ENCODE measurements at places on chromosomes 4 and X. TPM values are rescaled to one million over a fixed set of nuclear protein-coding genes. Genes with fewer than 3 reads are reported as not detected.
A peak's percentile ranks its signal among the peaks of the same experiment; 100 is the strongest.

DNA sequence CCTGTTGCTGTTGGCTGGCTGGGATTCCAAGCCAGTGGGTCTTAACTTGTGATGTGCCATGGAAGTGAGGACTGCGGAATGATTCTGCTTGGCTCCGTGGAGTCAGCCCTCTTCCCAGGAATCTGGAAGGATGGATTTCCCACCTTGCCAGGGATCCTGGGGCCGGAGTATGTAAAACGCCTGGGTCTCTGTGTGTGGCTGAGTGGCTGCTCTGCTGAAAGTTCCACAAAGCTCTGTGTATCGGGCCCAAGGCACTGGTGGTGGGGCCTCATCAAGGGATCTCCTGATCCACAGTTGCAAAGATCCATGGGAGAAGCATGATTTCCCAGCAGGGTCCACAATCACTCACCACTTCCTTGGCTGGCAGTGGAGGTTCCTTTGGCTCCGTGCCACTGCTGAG lies 24.1 kb upstream of the TMEM271 start:
- DNase-seq, result no peak

PDZD4 gene
- total RNA-seq, result 0.70 TPM

DNA sequence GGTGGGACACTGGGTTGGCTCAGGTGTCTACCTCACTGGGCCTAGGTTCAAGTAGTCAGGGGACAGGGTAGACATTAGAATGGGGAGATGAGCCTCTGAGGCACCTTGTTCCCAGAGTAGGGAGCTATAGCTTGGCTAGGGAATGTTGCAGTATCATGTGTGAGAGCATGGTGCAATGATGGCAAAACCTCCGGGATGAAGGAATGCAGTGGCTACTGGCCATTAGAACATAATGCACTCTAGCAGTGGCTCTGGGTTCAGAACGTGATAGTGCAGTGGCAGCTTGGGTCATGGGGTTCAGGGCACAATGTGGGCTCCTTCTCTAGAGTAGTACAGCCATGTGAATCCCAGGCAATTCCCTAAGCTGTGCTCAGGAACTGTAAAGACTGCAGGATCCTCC lies 471.5 kb downstream of the CCSER1 start:
- DNase-seq, result no peak

MGAT4D gene
- total RNA-seq, result not detected

CT45A6 gene
- total RNA-seq, result not detected

GRCh38 chr4:83010111-83010521 lies 507 bp downstream of the LIN54 start:
- no peak for DNase-seq

GRCh38 chrX:51837921-51838320 lies 55.5 kb upstream of the MAGED1 start:
- no peak for DNase-seq

AGTR2 gene
- not detected for total RNA-seq

DNA sequence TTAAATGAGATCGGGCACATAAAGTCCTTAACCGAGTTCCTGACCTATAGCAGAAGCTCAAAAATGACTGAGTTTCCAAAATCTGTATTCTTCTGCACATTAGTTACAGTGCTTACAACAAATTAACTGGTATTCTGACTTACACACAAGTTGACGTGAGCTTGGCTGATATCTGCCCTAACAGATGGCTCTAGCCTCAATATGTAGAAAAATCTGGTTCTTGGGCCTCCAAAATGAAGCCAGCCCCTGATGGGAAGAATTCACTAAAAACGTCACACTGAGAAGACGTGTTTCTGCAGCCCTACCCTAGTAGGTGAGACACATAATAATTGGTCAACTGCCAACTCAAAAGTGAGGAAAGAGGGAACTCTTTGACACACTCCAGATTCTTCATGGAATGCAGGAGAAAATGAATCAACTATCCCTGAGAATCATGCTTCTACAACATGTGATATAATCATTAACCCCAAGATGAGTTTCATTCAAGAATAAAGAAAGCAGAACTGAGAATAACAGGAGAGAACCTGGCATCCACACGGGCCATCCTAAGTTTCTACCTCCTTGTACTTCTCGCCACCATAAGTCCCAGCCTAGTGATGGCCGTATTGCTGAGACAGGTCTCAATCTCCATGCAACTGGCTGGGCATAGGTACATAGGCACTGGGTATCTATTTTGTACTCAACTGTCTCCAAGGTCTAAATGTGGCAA lies 8.2 kb downstream of the STX18 start:
- no peak for DNase-seq

- no peak for DNase-seq
Observed at GRCh38 chr4:104592183-104592582, 97.5 kb upstream of the CXXC4 start.

CXCL1 gene
- not detected for total RNA-seq

GRCh38 chr4:148447681-148448080 lies 5.5 kb upstream of the NR3C2 start:
- no peak for DNase-seq

- DNase-seq, result no peak
Observed at GRCh38 chr4:152304220-152304619, 231.7 kb downstream of the FBXW7 start.

DNA sequence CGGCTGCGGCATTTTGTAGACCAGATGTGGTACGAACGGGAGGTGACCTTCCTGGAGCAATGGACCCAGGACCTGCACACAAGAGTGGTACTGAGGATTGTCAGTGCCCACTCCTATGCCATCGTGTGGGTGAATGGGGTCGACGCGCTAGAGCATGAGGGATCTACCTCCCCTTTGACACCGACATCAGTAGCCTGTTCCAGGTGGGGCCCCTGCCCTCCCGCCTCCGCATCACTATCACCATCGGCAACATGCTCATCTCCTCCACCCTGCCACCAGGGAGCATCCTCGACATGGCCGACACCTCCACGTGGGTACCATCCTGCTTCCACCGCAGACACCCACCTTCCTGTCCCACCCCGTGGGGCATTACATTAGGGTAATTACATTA lies 46.2 kb downstream of the SMARCA5 start:
- peak; percentile 47 for DNase-seq

OTC gene
- not detected for total RNA-seq

- DNase-seq, result no peak
Observed at GRCh38 chr4:143199503-143199902, 14.8 kb downstream of the USP38 start.

- no peak for DNase-seq
Observed at GRCh38 chr4:81746773-81747172, 275.1 kb upstream of the RASGEF1B start.

DNA sequence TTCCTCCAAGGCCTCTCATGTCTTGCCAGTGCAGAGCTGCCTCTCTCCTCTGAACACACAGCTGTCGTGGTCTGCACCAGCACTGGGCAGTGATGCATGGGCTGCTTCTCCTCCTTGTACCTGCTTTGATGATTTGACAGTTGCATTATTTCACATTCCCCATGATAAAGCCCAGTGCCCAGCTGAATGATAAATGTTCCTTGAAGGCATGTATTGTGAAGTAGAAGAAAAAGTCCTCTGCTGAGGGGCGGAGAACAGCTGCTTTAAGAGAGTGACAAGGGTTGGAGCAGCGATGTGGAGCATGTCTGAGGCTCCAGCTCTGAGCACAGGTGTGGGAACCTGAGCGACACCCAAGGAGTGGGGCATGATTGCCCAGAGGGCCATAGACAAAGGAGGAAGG lies 21.1 kb upstream of the TRIM2 start:
- DNase-seq, result no peak

NXF2B gene
- not detected for total RNA-seq

CXCL3 gene
- not detected for total RNA-seq

DNA sequence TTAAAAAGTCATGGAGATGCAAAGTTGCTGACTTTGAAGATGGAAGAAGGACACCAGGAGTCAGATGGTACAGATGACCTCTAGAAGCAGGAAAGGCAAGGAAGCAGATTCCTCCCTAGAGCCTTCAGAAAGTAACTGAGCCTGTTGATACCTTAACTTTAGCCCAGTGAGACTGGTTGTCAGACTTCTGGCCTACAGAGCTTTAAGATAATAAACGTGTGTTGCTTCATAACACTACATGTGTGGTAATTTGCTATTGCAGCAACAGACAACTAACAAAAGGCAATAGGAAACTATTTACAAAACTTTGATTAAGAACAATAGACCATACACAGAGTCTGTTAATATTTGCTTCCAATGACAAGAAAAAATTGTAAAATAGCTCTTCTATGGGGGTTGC lies 102.0 kb upstream of the USP38 start:
- no peak for DNase-seq

GRCh38 chr4:113223001-113223400 lies 173.5 kb downstream of the ANK2 start:
- no peak for DNase-seq

MAGEB10 gene
- not detected for total RNA-seq

- no peak for DNase-seq
Observed at GRCh38 chr4:123555233-123555806, 158.7 kb downstream of the SPRY1 start.

DNA sequence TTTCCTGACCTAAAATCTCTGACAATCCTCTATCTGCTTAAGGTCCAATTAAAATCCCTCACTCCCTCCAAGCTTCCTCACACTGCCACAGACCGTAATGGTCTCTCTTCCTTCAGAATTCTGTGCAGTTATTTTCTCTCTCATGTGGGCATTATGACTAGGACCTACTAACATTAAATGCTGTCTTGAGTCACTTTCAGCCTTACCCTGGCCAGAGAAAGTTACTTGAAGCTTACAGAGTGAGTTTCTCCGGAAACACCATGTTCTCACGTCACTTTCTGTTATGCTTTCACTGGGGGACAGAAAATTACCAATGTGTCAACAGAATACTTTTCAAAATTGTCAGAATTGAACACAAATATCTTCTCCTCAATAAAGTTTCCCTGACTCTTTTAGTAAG lies 271.8 kb downstream of the INPP4B start:
- no peak for DNase-seq

DNA sequence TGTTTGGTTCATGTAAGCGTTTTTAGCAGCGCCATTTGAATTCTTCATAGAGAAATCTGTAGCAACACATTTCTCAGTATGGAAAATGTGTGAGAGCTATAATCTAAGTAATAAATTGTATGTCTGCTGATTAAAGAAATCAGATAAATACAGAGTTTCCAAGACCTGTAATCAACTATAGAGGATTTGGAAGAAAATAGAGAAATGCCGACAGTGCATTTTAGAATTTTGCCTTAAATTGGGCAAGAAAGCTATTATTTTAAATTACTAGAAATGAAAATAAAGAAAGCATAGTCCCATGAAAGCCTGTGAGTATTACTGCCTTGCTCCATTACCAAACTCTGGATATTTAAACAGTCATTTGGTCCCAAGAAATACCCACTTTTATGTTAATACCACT lies 2.7 kb downstream of the RUFY3 start:
- no peak for DNase-seq

GRCh38 chrX:98523026-98523425 lies 1639.3 kb downstream of the RPA4 start:
- DNase-seq, result no peak

FMR1NB gene
- not detected for total RNA-seq

DNA sequence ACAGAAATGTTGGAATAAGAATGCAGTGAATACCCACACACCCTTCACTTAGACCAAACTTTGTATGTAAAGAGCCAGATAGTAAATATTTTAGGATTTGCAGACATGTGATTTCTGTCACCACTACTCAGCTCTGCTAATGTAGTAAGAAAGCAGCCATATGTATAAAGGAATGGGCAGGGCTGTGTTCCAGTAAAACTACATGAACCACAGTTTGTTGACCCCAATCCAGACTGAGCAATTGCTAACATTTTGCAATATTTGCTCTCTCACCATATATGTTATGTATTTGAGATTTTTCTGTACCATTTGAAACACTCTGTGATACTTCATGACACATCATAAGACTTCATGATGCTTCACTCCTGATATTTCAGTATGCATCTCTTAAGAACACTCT lies 32.0 kb upstream of the TBC1D1 start:
- DNase-seq, result no peak

DNA sequence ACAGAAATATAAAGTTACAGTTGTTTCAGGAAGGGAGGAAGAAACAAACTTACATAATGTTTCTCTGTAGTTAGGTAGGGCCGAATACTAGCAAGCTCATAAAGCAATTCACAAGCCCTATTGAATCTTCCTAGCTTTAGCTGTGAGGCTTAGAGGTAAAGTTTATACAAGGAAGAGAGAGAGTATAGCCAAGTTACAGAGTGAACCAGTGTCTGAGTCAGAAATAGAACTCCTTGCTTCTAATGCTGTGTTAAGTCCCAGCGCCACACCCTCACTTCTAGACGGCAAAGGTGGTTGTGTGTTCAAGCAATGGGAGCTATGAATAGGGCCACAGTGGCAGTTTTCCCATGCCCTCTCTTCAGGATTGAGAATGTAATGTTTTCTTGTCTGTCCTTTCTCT lies 6.1 kb downstream of the LPAR4 start:
- DNase-seq, result no peak

DNA sequence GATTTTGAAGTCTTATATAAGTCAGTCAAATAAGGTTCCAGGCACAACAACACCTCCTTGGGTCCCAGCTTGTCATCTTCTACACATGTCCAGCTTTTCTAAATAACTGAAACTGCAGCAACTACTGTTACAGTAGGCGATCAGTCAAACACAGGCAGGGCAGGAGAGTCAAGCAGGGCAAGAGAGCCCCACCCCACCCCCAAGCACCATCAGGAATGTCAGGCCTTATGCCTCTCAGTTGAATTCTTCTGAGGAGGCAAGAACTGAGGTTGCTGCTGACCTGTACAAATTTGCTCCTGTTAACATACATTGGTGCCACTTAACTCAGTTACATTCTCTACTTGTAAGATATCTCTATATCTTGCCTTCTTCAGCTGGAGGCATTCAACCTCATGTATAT lies 608.8 kb upstream of the PCDH10 start:
- no peak for DNase-seq

XK gene
- 0.12 TPM for total RNA-seq

DNA sequence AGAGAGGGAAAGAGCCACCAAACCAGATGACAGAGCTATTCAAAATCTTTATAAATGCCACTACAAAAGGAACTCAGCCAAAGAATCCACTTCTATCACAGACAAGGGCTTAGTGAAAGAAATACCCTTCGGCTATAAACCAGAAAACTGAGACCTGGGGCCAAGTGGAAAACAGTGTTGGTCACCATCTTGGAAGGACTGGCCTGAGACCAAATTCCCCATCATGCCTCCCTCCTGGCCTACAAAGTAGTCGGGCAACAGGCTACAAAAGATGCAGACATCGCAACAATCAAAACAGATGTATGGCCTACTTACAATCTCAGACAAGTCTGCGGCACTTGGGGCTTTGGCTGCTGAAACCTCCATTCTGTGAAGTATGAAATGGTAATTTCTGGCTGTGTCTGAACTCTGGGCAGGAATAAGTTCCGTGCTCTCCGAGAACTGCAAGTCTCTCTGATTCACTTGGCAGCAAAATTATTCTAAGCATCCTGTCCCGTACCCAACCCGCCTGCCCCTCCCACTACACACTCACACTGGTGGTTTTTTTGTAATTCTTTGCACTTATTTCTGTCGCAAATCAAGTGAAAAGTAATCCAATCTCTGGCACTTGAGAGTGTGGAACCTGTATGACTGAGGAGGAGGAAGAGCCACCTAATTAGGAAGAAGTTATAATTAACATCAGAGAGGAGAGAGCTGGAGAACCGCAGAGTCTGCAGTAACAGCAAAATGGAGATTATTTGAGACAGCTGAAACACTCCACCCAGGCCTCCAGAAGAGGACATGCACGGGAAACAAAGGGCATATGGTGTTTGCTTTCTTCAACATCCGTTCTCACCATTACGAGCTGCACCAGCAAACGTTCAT lies 87.8 kb downstream of the SH3KBP1 start:
- DNase-seq, result no peak
